Stimulated activated CD8-positive, alpha-beta memory T cell treated with anti-CD3 and anti-CD28 coated beads, Interleukin-4, amount 100 ng/mL, for 24 hours (primary cell): ENCODE measurements at places on chromosomes 12 and 14.

GRCh38 chr12:112308161-112308560 is 74.1 kb downstream of the HECTD4 start:
- no peak for DNase-seq

DNA sequence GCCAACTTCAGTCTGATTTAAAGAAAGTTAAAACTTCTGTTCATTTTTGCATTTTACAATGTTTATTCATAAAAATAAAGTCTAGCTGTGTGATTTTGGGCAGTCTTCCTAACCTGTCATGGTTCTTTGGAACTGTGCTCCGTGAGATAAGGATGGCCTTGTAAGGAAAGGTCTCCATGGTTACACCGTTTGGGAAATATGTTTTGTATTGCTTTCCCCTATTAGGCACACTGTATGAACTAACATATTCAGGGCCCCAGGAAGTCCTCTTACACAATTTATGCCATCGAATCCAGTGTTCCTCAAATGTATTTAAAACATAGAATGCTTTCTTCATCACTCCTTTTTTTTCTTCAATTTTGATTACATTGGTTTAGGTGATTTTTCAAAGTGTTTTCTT is 54.5 kb downstream of the APAF1 start:
- no peak for DNase-seq

- DNase-seq, result no peak
These were observed 57.8 kb upstream of the NAP1L1 start for GRCh38 chr12:76142305-76142704.

- DNase-seq, result no peak
These were observed 21.7 kb downstream of the BICDL1 start for GRCh38 chr12:120010661-120011230.

- no peak for DNase-seq
These were observed 4.3 kb upstream of the PTGDR start for GRCh38 chr14:52263190-52263589.

DNA sequence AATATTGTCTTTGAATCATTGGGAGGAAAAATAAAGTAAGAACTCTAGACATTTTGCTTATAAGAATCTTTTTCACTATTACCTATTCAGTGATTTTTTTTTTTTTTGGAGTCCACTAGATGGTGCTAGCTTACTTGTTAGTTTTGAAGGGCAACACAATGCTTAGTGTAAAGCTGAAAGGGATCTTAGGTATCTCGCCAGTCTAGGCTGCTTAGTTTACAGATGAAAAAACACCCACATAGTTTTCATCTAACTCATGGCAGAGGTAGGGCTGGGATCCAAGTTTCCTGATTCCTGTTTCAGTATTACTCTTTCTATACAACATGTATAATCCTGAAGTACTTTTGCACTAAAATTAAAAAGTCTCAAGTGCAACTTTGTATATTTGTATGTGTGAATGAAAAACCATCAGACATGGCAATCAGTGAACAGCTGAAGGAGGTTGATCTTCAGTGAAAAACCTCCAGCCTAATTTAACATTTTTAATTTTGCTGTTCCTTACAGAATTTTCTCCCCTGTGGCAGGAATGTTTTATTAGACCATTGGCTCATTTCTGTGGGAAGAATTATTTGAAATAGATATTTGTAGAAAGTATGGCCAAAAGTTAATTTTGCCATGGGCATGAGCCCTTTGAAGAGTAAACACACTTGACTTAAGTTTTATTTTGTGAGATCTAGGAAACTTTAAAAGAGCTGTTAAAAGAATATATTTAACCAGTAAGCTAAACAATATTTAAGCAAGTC is 40.7 kb downstream of the LRRIQ1 start:
- no peak for DNase-seq

DNA sequence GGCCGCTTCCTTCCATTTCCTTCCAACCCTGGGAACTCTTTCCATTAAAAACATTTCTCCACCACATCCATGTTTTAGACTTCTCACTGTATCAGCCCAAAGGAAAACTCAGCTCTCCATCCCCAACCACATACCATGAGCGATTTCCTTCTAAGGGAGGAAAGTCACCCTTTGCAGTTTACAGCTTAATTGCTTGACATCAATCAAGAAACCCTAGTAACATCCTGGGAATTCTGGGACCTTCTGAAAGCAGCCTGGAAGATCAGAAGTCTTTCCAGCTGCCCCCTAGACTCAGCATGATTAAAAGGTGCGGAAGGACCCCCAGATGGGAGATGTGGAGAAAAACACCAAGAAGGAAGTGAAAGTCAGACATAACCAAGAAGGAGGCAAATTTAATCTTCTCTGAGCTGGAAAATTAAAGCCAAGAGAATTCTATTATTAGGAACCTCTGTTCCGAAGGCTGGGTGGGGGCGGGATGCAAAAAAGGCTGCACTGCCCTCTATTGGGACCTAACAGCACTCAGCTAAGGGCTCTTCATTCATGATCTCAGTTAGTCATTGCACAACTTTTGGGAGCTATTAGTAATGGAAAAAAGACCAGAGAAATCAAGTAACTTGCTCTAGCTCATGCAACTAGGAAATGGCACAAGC is 73.3 kb upstream of the PLXNC1 start:
- no peak for DNase-seq

GRCh38 chr14:78488938-78489337 is 318.8 kb downstream of the NRXN3 start:
- DNase-seq, result no peak

DNA sequence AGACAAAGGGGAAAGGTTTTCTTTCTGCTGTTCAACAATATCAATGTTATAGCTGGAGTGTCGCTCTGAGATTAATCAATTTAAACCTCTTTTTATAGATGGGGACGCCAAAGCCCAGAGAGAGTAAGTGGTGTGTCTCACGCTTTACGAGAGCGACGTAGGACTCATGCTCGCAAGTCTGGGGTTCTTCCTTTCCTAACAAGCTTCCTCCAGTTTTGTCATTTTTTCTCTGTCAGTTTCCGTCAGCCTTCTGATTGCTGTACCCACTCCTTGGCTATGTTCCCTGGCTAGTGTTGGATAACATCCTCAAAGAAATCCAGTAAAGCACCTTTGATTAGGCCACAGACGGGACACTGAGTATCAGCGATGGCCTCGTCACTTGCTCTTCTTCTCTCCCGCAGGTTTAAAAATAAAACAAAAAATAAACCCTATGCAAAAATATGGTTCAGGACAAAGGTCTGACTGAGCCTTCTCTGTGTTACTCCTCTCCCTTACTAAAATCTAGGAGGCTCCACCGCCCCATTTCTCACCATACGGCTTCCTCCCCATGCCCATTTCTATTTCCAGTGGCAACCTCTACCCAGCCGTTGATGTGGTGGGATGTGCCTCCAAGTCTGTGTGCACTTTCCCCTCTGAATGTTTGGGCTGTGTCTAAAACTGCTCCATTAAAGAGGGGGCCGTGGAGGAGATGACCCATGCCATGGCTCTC is 172.7 kb upstream of the PARP11 start:
- no peak for DNase-seq

DNA sequence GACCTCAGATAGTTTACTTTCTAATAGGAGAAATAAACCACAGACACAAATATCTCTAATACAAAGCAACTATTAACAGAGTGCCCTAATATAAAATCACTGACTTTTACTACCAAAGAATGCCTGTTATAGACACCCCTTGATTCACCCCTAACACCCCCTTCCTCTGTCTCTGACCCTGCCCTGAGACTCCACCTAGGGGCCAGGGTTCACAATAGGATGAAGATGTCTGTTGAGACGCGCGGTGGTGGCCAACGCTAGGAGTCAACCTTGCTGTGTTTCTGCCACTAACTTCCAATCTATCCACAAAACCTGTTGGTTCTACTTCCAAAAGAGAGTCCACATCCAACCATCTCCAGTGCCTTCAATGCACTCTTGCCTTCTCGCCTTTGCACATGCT is 10.9 kb upstream of the TC2N start:
- no peak for DNase-seq

DNA sequence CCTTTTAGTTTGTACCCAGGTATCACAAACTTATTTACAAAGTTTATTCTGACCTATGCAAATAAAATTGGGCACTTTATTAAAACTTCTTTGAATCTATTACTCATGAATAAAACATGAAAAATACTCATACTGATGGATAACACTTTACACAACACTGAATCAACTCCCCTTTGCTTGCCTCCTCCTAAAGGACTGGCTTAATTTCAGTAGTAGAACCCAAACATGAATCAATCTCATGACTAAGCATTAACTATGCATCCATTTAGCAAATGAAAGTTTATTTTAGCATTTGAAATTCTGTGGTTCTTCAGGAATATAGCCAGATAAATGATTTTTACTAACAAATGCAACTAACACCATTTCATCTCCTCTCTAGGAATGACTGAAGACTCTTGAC is 32.4 kb downstream of the DENND5B start:
- no peak for DNase-seq

GRCh38 chr12:113407931-113408600 is 4.4 kb upstream of the SDS start:
- DNase-seq, result no peak

DNA sequence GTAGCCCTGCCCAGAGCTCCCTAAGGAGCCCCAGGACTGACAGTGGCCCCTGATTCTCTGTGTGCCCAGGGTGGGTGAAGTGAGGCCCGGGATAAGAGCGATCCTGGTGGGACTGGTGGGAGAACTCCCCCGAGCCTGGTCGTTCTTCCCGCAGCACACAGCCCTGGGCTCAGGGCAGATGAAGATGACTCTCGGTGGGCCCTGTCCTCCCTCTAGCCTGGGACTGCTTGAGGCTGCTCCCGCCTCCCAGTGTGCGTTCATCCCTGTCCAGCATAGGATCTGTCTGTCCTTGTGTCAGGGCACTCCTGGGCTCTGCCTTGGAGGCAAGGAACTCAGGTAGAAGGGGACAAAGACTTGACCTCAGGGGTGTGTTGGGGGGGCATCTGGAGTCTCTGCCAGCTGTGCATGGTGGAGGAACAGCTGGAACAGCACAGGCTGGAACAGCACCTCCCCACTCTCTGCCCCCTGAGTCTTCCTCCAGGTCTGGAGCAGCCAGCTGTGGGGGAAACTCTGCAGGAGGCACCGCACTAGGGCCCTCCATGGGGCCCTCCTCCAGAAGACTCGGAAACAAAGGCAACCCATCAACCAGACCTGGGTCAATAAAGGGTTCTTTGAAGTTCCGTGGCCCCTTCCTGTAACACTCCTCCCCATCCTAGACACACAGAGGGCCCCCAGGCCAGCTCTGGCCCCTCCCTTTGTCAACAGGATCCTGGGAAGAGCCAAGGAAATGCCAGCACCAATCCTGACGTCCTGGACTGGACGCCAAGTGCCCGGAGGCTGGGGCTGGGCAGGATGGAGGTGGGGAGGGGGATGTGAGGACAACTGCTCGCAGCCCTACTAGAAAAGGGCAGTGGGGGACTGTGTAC is 15.9 kb downstream of the FAIM2 start:
- DNase-seq, result no peak

GRCh38 chr12:49305762-49306510 is 11.0 kb downstream of the PRPH start:
- DNase-seq, result no peak

DNA sequence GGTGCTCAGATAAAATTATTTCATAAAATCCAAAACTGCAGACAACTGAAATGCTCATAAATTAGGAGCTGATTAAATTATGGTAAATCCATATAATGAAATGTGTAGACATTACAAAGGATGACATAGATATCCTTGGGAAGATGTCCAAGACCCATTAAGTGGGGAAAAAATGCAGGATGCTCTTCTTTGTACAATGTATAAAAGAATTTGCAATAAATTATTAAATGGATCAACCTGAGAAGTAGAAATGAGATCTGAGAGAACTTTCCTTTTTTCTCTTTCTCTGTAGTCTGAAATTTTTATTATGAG is 336.4 kb upstream of the E2F7 start:
- no peak for DNase-seq

GRCh38 chr12:31874961-31875608 is 84.1 kb upstream of the RESF1 start:
- peak; percentile 40 for DNase-seq

DNA sequence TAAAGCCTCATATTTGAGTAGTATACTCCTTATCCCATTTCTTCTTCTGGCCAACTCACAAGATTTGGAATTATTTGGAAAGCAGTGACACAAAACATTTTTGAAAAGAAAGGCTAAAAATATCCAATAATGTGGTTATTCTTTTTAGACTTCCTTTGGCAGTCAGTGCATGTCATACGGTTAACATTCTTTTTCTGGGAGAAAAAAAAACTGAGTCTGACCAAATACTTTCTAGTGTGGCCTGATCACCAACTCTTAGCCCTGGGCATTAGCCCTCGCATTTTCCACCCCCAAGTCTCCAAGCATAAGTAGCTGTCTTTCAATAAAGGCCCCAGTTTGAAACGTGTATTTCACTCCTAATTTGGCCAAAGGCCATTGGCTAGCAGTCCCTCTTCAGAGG is 5.9 kb downstream of the RASSF3 start:
- DNase-seq, result no peak

DNA sequence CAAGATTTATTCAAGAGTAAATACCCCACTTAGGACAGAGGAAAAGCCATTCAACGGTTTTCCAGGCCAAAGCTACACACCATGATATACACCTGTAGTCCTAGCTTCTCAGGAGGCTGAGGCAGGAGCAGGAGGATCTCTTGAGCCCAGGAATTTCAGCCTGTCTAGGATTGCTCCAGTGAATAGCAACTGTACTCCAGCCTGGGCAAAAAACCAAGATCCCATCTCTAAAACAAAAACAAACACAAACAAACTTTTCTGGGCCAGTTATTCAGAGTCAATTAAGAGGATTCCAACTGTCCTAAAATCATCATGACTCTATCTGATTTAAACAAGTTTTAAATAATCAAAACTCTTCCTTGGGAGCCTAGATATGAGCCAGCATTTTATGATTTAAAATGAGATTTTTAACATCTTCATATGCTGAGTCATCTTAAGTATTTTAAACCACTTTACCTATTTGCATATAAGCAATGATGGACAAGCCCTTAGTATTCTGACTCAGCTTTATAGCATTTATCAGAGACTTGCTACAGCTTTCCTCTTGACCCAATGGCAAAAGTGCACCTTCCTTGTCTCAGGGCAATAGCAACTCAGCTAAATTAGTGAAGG is 77.1 kb downstream of the KCNMB4 start:
- DNase-seq, result no peak
